ENCODE measurements at places on chromosomes 12 and 14. TPM values are rescaled to one million over a fixed set of nuclear protein-coding genes. Genes with fewer than 3 reads are reported as not detected.

DNA sequence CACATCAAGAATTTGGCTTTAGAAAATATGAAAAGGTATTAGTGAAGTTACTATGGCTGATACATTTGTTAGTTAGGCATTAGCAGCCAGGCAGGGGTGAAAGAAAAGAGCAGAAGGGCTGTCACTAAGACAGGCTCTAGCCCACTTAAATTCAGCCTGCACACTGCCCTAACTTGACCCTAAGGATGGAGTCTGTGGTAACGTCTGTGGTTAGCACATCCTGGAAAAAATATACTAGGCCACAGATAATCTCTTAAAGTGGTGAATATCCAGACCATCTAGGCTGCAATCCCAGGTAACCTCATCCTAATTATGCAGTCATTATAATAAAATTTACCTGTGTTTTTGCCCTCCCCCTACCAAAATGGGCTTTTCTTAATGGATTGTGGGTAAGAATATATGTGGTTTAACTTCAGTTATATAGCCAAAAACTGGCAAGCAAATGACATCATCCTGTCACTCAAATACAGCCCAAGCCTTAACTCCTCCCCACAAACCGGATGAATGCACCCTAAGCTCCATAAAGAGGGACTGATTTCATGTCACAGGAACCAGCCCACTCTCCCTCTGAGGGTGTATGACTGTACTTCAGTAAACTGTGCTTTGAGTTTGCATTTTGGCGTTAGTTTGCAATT lies 440.9 kb downstream of the LRFN5 start:
- DNase-seq: no peak
- no peaks in the 10 kb centered on the region for H3K4me1 ChIP-seq
- H3K27me3 ChIP-seq: no peaks in the 10 kb centered on the region
- no peak overlapping the region for H3K4me3 ChIP-seq

DNA sequence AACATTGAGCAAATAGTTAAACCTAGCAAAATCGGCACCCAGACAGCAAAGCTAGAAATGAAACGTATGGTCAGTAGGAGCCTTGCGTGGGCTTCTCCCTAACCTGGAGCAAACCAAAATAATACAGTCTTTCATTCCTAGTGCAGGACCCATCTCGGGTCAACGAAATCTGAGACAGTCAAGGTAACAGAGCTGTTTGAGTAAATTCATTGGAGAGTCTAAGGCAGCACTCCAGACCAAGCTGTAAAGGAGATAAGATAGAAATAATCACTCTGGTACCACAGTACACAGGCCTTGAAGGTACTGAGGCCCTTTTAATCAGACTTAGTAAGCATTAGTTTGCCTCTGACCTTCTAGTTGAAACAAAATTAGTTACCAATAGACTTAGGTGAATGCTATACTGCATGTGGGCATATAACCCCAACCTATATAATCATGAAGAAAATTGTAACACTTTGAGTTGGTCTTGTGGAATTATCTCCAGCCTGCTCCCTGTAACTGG lies 54.4 kb upstream of the BICD1 start:
- peaks cover 22% of the 10 kb centered on the region for H3K4me1 ChIP-seq
- H3K27ac ChIP-seq: peak overlapping the region; percentile 89
- DNase-seq: no peak
- H3K4me3 ChIP-seq: peak overlapping the region; percentile 22
- no peaks in the 10 kb centered on the region for H3K36me3 ChIP-seq
- no peaks in the 10 kb centered on the region for H3K27me3 ChIP-seq

- 0 out of 2 replicates have a peak, but pooled peaks cover 4% of the 10 kb centered on the region for H3K4me1 ChIP-seq
- H3K4me3 ChIP-seq: no peak overlapping the region
- DNase-seq: no peak
- H3K27me3 ChIP-seq: peaks cover 40% of the 10 kb centered on the region
Measured at GRCh38 chr14:90058876-90059458, 2.8 kb upstream of the KCNK13 start.

Gene RNASE11
- total RNA-seq: not detected

DNA sequence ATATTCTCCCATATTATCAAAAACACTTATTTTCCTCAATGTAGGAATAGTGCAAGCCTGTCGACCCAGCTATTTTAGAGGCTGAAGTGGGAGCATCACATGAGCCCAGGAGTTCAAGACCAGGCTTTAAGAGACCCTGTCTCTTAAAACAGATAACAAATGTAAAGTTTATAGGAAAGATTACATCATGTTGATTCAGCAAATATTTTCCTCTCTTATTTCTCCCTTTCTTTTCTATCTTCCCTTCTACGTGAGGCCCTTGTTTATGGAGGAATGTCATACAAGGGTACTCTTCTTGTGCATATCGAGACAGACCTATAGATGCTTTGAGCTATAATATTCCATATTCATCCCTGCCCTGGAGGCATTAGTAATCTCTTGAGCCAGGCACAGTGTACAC lies 36.5 kb upstream of the FGD4 start:
- DNase-seq: no peak
- H3K4me1 ChIP-seq: peaks cover 10% of the 10 kb centered on the region
- H3K27me3 ChIP-seq: no peaks in the 10 kb centered on the region
- H3K4me3 ChIP-seq: no peak overlapping the region

Gene HOXC4
- 0.37 TPM for total RNA-seq
